ENCODE measurements at places on chromosomes 1 and 21. TPM values are rescaled to one million over a fixed set of nuclear protein-coding genes. Genes with fewer than 3 reads are reported as not detected.

Gene SH3D21
- total RNA-seq: 47.1 TPM

Gene FAM163A
- total RNA-seq: not detected

- DNase-seq: no peak
Measured at GRCh38 chr1:87949711-87950110, 621.0 kb downstream of the LMO4 start.

DNA sequence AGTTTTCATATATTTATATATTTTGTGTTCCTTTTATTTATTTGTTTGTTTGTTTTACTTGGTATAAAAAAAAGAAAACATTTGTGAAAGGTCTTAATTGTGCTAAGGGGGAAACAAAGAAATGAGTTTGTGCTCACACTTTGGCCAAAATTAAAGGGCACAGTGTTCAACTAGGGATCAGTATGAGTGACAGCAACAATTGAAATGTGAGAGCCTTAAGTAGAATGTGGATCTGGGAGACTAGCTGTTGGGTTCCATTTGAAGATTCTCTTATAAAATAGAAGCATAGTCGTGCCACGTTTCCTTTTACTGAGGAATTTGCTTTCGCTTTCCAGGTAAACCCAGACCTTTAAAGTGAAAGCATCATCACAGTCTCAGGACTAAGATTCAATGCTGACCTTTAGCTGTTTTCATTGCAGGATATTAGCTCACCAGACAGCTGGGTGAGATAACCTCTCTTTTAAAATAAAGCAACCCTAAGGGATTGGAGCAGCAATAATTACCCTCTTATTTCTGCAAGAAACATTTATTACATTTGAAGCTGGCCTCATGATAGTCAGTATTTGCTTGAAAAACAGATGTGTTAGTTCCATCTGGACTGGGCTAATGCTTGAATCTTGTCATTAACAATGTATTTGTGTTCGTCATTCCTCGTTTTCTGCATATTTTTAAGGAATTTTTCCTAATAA is 37.1 kb upstream of the CD55 start:
- no peak for DNase-seq

- no peak for DNase-seq
Measured at GRCh38 chr1:112445596-112445995, 49.6 kb downstream of the CTTNBP2NL start.

- DNase-seq: no peak
Measured at GRCh38 chr1:183180634-183181056, 5.4 kb upstream of the LAMC2 start.

DNA sequence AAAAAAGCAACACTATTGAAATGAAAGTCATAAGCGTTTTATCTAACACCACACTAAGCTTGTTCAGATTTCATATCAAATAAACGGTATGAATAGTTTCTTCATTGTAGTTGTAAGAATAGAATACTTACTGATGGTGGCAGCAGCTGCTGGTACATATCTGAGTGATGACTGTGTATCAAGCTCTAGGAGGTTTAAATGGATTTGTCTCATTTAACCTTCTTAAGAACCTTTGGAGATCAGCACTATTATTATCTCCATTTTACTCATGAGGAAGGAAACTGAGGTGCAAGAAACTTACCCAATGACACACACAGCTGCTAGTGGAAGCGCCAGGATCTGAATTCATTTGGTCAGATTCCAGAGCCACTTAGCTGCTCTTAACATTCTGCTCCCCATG is 104.0 kb downstream of the EIF4G3 start:
- DNase-seq: no peak

GRCh38 chr1:43414634-43415223 is 25.0 kb downstream of the SZT2 start:
- DNase-seq: no peak

DNA sequence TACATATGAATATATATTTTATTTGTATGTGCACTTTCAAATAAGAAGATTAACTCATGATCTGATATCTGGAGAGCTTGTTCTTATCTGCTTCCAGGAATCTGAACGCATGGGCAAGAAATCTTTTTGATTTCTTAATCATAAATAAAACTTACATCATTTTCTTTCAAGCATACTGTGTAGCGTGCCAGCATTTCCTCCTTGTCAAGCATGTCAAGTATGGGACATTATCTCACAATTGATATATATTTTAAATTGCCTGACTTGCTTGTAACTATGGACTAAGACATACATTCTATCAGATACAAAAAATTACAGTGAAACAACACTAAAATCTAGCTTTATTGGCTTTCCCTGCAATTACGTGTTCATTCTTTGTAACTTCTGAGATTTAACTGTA is 1128.2 kb downstream of the PLA2G4A start:
- DNase-seq: no peak
